ENCODE measurements at places on chromosomes 11 and 22.

DNA sequence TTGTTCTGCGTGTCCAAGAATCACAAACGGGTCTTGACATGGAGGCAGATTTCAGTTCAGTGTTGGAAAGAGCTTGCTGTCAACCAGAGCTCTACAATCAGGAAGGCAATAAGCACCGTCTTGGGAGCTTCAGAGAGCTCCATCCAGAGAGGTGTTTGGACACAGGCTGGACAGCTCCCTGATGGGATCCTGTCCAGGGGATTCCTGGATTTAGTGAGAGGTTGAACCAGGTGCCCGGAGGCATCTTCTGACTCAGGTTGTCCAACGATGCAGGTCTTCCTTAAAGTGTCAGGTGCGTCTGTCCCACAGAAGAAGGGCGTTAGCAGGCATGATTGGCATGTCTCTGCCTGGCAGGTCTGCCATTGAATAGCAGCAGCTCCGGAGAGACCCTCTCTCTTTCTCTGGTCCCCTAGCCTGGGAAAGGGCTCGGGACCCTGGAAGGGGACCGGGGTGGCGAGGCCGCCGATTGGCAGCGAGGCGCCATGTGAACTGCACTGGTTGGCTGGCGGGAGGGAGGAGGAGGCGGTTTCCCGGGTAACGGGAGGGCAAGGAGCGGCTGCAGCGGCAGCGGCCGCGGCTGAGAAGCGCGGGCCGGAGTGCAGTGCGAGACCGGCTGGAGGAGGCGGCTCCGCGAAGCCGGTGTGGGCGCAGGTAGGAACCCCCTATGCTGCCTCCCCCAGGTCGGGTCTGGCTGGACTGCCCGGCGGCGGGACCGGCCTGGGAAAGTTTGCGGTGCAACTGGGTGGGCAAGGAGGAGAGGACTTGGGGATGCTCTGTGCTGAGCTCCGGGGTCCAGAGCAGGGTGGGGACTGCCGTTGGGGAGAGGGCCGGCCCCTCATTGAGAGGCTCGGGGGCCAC lies 104.1 kb upstream of the E2F8 start:
- DNase-seq = peak; percentile 51

DNA sequence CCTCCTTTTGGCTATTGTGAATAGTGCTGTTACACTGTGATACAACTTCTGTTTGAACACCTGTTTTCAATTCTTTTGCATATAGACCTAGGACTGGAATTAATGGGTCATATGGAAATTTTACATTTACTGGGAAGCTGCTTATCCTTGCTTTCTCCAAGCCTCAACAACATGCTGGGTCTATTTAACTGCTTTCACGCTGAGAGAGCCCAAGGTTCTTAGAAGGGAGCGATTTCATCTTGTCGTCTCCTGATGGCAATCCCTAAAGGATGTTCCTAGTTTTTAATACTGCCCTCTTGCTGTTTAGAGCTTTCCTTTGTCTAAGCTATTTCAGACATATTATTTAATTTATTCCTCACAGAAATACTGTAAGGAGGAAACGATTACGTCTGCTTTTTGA lies 15.5 kb downstream of the IRAG1 start:
- DNase-seq = no peak

DNA sequence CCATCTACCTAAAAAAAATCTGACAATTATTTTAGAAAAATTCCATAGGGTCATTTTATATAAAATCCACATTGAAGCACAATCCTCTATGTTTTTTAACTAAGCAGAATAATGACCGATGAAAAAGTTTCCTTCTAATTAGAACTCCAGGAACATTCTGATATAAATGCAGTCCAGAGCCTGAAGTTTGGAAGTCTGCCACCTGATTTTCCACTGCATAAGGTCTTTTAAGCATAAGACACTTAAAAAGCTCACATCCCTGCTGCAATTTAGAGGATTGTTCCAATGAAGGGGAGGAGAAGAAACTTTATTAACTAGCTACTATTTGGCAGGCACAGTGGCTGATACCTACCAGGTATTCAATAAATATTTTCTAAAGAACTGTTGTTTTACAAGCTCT lies 570.3 kb upstream of the ANO5 start:
- no peak for DNase-seq

DNA sequence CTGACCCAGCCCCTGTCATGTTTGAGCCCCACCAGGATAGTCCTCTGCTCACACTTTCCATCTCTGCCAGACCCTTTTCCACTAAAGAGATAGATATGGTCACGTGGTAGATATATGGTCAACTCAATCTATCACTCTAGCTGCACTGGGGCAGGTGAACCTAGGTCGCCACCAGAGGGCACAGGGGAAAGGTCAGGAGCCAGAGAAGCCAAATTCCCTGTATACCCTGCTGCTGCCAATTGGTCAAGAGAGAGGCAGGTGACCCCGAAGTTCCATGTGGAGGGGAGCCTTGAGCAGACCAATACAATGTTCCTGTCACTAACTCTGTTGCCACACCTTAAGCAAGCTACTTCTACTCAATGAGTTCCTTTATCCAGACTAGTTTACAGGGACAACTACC lies 101.1 kb upstream of the GALNT18 start:
- DNase-seq = no peak

DNA sequence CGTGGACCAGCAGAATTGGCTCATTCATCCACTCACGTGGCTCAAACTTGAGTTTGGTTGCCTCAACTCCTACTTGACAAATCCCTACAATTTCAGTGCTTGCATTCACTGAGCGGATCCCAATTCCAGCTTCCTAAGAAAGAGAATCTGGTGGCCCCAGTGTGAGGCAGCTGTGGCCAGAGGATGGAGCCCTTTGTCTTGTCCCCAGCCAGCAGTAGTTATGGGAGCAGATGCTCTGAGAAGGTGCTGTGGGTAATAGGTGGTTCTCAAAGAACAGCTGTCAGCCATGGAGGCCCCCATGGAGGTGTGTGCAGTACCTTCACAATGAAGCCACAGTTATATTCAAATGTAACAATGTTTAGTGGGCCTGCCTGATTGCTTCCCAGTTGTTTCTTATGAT lies 39.3 kb downstream of the KREMEN1 start:
- no peak for DNase-seq

DNA sequence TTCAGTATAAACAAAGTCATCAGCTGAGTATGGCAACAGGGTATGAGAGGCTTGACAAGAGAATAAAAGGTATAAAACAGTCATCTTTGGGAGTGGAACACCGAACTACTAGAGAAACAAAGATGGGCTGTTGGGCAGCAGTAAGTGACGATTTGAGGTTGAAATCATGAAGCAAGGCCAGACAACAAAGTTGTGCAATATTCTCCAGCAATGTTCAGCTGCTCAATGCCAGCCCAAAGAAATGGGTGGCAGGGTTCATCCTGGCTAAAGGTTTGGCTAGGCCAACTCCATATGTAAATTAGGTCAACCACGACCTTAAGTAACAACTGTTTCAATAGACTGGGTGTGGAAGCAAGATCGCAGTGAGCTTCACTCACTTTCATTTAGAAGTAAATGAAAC lies 6.2 kb downstream of the APIP start:
- DNase-seq = no peak

- no peak for DNase-seq
Observed at GRCh38 chr11:128983023-128983422, 40.4 kb upstream of the TP53AIP1 start.

DNA sequence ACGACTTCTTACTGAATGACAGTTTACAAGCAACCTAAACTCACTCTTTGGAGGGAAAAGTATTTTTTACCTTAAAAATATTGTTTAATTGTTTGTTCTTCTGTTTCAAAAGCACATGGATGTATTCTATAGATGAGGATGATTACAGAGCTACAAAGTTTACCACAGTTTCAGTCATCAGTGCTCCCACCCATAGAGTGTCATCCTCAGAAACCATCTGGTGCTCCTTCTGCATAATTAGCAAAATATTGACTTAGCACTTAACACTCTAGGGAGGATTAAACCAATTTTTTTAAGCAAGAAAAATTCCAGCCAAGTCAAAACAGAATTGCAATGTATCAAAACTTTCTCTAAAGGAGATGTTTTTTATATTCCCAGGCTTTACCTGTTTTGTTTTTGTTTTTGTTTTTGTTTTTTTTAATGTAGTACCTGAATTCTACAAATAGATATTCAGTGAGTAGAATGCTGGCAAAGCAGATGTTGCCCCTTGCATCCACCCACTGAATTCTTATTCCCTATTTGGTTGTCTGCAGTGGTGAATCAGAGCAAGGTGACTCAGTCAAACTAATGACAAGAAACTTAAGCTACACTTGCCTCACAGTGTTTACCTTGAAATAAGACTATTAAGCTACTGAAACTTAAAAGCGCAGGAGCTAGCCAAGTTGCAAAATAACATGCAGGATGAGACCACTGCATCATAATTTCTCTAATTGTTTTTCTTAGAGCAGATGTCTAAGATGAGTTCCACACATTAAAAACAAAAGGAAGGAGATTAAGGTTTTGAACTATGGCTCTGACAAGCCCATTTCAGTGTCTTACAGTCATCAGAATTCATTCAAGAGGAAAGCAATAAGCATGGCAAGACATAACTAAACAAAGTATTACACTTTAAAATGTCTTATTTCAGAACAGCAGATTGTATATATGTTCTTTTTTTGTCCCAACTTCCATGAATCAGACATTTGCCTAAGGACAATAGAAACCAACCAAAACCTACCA lies 155.1 kb upstream of the SOX6 start:
- no peak for DNase-seq

GRCh38 chr11:119700536-119701346 lies 28.3 kb downstream of the NECTIN1 start:
- no peak for DNase-seq

DNA sequence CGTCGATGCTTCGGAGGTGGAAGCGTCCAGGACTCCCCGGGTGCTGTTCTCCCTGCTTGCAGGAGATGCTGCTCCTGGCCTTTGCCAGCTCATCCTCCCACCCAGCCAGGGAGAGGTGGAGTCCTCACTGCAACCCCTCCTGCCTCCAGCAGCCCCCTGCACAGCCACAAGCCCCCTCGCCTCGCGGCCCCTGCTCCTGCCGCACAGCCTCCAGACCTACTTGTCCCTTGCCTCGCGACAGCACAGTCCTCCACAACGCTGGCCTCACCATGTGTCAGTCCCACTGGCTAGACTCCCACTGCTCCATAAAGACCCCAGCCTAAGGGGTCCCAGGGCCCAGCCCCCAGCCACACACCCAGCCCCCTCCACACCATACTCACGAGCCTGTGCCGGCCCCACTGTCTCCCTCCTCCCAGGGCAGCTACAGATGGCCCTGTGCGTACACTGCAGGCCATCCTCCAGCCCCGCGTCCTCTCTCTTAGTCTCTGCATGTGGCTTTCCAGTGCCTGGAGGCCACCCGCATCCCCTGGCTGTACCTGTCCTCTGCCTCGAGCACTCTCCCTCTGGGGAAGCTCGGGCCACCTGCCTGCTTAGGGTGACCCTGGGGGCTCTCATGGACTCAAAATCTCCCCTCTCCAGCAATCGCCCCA lies 91.5 kb downstream of the CELSR1 start:
- no peak for DNase-seq

DNA sequence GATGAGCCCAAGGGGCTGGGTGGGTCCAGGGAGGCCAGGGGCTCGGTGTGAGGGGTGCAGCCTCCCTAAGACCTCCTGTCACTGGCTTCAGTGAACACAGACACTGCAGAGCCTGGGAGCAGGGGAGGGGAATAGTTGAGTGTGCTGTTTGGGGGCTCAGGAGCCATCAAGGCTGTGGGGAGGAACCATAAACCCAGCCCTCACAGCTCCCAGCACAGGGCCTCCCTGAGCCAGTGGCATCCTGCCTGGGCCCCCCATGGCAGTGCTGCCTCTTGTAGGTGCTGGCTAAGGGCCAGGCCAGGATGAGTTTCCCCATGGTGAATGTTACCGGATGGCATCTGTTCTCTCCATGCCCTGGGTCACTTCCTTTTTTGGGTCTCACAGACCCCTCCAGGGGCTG lies 25.5 kb downstream of the KCNJ5 start:
- DNase-seq = no peak

- no peak for DNase-seq
Observed at GRCh38 chr22:37157516-37158285, 8.0 kb upstream of the IL2RB start.

GRCh38 chr11:1899686-1900085 lies 8.0 kb upstream of the PRR33 start:
- DNase-seq = no peak

DNA sequence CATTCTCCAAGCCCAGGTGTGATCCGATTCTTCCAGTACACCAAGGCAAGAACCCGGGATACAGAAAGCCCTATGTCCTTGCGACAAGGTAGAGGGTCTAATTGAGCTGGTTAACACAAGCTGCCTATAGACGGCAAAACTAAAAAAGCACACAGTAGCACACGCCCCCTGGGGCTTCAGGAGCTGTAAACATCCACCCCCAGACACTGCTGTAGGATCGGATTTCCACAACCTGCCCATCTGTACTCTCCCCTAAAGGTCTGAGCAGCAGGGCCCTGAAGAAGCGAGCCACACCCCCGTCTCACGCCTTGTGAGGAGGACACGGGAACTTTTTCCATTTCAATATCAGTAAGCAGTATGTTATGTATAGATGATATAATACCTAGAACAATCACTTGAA lies 624.7 kb downstream of the BUD13 start:
- no peak for DNase-seq

GRCh38 chr11:83326326-83326725 lies 40.2 kb upstream of the CCDC90B start:
- no peak for DNase-seq

DNA sequence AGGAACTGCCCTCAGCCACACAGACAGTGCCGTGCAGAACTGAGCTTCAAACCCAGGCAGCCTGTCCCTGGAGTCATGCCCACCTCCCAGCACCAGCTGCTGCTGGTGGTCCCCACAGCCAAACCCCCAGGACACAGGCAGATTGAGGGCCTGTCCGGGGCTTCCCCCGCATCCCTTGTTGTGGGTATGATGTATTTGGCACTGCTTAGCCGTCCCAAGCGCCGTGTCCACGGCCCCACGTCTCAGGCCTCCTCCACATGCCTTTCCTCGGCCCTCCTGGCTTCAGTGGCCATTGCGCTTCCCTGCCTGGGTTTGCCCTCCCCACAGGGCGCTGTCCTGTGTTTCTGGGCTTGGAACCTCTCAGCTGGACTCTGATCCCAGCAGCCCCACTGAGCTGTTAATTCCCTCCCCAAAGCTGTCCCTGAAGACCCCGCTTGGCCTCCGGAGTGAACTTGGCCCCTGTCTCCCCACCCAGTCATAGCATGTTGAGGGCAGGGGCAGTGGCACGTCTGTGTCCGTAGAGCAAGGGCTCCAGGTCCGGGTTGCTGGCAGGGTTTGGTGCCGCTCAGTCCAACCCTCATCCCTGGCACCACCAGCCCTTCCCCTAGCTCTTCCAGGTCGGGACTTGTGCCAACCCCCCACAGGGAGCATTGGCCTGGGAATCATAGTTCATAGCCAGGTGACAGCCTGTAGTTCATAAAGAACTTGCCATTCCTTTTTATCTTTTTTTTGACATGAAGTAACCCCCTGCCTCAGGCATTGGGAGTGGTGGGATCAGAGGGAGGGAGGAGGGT lies 34.5 kb upstream of the TEF start:
- no peak for DNase-seq

DNA sequence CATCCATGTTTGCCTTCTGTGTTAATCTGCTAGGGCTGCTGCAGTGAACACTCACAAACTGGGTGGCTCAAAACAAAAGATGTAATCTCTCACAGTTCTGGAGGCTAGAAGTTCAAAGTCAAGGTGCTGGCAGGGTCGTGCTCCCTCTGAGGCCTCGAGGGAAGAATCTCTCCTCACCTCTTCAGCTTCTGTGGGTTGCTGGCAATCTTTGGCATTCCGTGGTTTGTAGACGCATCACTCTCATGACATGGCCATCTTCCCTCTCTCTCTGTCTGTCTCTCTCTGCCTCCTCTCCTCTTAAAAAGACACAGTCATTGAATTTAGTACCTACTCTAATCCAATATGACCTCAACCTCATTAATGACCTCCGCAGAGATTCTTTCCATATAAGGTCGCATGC lies 78.8 kb downstream of the TSPAN18 start:
- no peak for DNase-seq

- no peak for DNase-seq
Observed at GRCh38 chr11:45675646-45676045, 10.2 kb upstream of the CHST1 start.

Data from C1 segment of cervical spinal cord (tissue), 14 donors.